Endothelial cell (in vitro differentiated cells): ENCODE measurements at places on chromosomes 5 and 9.

DNA sequence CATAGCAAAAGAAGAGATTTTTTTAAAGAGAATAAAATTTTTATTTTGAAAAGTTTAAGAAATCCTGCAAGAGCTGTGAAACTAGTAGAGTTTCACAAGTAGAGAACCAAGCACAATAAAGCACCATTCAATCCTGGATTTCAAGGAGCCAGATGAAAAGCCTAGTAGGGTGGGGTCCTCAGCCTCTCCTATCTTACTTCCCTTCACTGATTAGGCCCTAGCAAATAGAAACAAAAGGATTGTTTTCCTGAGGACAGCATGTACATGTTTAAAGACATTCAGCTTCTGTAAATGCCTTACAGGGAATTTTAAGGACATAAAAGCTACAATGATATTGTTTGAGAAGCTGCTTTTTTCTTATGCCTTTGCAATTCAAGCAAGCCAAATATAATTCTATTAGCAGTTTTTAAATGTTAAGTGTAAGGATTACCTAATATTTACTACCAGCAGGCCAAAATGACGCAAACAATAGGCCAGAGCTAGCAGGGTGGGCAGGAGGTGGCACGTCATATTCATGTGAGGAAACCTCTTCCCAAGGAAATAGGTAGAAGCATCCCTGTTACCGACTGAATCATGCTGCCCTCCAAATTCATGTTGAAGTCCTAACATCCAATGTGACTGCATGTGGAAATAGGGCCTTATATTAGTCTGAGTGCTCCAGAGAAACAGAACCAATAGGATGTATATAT is 337.6 kb downstream of the MLLT3 start:
- no peak for DNase-seq

GRCh38 chr9:133619791-133620190 is 10.6 kb upstream of the FAM163B start:
- no peak for DNase-seq

GRCh38 chr5:14492331-14492964 is 89.1 kb upstream of the OTULINL start:
- DNase-seq: no peak

- no peak for DNase-seq
Observed at GRCh38 chr9:113564498-113565237, 101.1 kb downstream of the RGS3 start.

GRCh38 chr5:169768416-169768815 is 131.3 kb downstream of the DOCK2 start:
- DNase-seq: no peak

DNA sequence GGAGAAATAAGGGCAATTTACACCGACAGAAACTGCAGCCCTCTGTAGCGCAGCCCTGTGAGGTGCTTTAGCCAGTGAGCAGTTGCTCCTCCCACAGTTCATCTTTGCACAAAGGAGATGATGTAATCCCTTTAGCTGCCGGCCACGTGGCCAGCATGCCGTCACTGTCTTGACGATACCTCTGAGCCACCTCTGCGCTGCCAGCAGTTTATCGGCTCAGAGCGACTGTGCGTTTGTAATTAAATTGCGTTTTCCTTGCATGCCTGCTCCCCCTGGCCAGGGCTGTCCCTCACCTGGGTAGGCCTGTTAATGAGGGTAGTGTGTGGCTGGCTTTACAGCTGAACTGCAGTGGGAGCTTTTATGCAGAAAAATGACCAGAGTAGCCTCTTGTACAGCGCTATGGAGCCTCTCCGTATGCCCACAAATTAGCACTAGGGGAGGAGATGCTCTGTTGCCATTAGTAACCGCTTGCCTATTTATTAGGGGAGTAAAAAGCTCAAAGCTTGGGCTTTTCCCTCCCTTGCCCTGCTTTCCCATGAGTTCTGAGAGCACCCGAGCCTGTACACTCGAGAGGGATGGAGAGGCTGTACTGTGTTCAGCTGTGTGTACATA is 107.0 kb downstream of the TRIO start:
- no peak for DNase-seq

- no peak for DNase-seq
Observed at GRCh38 chr9:99826579-99826978, 4.9 kb downstream of the NR4A3 start.

DNA sequence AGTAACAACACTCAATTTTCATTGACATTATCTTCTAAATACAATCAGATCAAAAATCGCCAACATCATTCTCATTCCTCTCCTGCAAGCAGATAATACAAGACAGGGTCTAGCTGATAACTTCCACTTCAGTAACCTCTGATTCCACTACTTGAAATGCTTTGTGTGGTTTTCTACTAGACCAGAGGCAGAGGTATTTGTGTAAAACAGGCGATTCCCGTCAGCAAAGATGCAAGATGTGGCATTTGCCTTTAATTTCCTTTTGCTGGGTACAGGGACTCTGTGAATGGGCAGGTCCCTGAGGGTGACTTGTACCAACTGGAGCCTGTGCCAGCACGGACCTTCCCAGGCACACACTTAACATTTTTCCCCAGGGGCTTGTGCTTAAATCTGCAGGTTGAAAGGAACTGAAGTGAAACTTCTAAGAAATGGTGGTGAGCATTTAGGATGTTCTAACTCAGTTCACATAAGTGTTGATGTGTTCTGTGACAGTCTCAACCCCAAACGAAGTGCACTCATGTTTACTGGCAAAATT is 625.5 kb upstream of the WWC1 start:
- DNase-seq: no peak

DNA sequence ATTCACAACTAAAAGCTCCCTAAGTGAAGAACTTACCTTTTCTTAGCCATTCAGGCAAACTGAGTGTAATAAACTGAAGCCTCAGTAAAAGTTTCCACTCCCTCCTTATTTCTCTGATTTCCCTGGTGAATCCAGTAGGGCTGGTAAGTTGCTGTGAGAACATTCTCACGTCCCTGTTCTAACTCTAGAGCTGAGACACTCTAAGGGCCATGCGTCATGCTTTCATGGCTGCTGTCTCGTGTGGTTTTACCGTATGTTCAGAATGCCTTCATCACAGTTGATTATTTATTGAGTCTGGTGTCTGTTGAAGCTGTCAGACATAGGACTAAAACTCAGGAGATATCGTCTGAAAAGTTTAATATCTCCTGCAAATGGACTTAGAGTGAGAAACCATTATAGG is 1.3 kb downstream of the OR2S2 start:
- DNase-seq: no peak

- DNase-seq: peak; percentile 30
Observed at GRCh38 chr5:42858687-42859086, 47.0 kb upstream of the SELENOP start.

- peak; percentile 33 for DNase-seq
Observed at GRCh38 chr5:76114179-76114851, 31.1 kb downstream of the SV2C start.

- DNase-seq: no peak
Observed at GRCh38 chr9:112757282-112757883, 6.8 kb downstream of the SNX30 start.

DNA sequence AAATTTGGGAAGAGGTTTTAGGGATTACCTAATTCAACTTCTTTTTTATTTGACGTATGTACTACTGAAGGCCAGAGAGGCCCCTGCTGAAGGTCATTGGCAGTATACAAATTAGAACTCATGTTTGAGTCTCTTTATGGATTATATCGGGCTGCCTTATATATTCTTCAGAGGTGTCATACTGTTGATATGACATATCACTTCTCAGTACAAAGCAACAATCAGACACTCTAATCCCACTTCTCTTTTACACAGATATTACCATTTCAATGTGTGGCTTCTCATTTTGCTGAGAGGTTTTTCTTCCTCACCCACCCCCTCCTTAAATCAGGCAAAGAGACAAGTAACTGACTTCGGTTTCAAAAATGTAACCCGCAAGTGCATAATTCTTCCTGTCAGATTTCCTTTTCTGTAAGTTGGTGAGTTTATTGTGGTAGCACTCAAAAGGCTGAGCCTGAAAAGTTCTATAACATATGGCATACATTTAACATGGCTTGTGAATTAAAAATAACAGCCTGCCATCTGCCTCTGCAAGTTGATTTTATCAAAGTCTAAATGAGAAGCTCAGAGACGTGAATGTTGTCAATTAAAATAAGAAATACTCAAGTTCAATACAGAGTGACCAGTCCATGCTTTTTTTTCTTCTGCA is 163.6 kb upstream of the RORB start:
- DNase-seq: no peak

- DNase-seq: no peak
Observed at GRCh38 chr5:56986626-56986947, 34.7 kb upstream of the MIER3 start.

DNA sequence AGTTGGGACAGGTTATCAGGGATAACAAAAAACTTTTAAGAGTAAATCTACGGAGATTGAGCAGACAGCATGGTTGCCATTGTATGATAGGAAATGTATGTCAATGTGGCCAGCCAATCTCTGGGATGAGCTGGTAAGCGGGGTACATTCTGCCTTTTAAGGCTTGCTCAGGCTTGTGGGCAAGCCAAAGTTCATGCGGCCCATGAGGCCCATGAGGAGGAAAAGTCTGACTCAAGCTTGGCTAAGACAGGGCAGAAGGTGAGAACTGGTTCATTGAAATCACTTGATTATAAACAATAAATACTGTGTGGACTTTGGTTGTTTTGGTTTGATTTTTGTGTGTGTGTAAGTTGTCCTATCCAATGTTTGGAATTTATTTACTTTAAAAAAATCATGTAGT is 997.1 kb downstream of the DNAH5 start:
- no peak for DNase-seq

DNA sequence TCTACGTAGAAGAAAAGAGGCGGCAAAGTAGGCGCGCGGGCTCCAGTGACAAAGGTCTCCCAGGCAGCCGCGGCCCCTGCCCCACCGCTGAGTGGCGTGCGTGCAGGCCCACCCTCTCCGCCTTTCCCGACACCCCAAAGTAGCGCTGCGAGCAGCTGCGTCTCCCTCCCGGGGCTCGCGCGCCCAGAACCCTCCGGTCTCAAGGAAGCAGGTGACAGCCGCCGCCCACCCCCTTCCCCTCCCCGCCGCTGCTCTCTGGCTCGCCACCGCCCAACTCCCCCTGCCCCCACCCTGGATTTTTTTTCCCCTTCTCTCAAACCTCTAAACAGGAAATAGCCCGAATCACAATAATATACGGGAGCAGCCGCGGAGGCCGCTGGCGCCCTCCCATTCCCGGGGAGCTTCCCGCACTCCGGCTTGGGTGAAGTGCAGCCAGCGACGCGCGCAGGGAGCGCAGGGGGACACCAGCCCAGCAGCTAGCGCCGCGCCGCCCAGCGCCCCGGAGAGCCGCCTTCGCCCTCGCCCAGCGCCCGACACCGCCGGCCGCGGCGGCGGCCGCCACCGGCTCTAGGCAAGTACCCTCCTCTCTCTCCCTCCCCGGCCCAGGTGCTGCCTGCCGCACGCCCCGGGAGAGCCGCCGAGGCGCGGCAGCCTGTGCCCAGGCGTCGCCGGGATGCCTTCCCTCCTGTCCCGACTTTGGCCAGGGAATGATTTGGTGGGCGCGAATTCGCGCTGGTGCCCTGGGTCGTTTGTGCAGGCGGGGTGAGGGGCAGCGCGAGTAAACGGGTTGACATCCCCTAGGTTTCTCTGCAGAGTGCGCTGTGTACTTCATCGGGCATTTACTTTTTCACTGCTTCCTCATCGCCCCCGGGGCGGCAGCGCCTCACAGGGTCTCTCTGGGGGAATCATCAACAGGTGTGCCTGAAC is 52.7 kb upstream of the TJP2 start:
- DNase-seq: peak; percentile 67

GRCh38 chr5:92678640-92679039 is 902.4 kb downstream of the NR2F1-AS1 start:
- no peak for DNase-seq

DNA sequence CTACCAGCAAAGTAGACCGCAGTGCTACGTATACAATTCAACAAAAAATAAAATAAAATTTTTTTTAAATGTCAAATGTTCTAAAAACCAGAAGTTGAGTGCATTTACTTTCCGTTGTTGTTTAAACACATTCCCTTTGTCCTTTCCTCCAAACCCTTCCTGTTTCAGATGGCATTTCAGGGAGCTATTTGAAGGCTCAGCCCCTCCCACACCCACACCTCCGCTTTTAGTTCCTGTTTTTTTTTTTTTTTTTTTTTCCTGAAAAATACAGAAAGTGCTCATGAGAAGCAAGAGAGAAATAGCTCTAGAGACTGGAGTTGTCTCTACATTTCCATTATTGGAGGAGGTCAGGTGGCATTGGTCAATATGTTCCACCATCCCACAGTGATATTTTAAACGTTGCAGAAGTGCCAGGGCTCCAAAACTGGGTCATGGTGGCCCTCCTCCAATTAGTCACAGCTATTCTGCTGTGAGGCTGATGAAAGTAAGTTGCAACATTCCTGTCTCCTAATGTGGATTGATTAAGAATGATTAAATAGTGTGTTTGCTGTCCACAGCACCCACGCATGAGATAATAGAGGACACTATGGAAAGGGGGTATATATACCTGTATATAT is 106.9 kb downstream of the GABRG2 start:
- no peak for DNase-seq

DNA sequence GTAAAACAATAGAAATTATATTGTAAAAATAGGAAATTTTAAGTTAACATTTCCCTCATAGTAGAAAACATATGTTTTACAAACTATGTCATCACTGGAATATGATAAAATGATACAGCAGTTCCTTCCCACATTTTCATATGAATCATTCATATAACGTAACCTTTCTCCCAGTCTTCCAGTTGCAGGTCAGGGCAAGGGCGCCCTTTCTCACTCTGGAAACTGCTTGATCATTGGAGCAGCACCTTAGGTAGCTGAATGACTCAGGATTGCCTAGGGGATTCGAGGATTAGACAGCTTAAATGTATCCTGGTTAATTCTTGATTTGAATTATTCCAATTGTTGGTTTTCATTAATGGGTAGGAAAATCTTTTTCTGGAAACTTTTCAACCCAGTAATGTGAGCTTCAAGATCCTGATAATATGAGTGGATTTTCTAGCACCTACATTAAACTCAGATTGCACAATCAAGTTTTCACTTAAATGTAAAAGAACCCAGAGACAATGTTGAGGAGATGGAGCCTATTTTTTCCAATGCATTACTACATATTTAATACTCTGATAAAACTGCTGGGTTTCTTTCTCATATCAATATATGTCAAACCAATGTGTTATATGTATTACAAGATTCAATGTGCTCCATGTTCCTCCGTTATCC is 32.6 kb upstream of the ANXA1 start:
- DNase-seq: no peak

GRCh38 chr5:145975361-145976066 is 39.1 kb downstream of the SH3RF2 start:
- DNase-seq: no peak
